ENCODE measurements at places on chromosomes 3 and 15.

- DNase-seq, result no peak
Observed at GRCh38 chr3:147311716-147312115, 94.6 kb downstream of the ZIC4 start.

- no peak for DNase-seq
Observed at GRCh38 chr3:161838021-161838420, 341.4 kb downstream of the OTOL1 start.

DNA sequence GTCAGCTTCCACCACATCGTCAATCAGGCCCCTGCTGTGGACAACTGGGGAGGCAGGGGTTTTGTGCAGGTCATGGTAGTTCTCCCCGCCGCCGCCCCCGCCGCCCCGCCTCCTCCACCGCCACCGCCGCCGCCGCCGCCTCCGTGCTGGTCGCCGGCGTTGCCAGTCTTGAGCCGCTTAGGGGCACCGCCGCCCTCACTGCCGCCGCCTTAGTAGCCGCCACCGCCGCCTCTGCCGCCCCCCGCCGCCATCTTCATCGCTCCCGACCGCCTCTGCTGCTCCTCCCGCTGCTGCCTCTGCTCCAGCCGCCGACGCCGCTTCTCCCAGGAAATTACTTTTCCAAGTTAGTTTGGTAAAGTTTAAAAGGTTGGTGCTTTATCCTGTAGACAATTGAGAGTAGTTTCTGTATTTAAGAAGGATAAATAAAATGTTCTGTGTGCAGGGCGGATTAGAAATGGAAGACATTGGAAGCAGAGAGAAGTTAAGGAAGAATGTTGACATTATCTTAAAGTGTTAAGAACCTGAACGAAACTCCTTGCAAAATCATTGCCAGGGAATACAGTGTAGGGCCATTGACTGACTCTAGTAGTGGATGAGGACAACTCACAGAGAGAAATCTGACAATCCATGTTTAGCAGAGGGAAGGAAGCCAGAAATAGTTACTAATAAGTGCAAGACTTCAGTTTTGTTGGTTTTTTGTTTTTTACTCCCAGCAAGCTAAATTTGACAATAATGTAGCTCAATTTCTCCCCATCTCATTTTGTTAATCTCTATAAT, 53.0 kb upstream of the GOLGA8A start:
- no peak for DNase-seq

DNA sequence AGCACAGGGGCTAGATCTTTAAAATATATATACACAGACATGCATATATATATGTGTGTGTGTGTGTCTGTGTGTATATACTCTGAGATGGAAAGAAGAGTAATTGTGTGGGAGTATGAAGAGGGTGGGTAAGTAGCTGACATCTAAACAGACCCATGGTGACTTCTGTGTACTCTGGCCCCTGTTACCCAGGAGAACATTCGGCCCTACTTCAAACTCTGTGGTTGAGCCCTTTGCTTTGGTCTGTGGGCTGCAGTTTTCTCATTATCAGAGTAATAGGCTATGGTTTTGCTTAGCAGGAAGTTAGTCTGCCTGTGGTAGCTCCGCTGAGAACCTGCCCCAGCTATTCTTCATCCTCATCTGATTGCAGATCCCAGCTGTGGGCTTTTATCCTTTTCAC, 141.4 kb downstream of the RBPMS2 start:
- DNase-seq, result no peak

DNA sequence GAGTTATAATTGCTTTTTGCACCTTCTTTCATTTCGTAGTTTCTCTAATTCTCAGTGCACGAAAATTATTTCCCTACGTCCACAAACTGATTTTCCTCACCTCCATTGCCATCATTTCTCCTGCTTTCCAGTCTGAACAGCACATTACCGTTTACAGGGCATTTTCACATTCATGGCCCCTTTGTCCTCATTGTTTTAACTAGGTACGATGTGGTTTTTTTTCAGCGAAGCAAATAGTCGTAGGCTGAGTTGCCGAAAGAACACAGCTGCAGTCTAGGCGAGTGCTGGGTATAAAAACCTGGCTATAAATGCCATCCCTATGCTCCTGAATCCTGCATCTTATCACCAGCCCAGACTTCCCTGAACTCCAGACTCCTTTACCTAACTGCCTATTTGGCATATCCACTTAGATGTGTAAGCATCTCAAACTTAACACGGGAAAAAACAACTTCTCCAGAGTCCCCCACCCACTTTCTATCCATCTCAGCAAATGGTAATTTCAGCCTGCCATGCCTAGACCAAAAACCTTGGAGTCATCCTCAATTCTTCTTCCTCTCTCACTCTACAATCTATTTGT, 691 bp upstream of the FSIP1 start:
- DNase-seq, result no peak
